ENCODE measurements at places on chromosomes 16 and 17.

- no peak for DNase-seq
These were observed 42.6 kb downstream of the CPNE2 start for GRCh38 chr16:57134982-57135381.

DNA sequence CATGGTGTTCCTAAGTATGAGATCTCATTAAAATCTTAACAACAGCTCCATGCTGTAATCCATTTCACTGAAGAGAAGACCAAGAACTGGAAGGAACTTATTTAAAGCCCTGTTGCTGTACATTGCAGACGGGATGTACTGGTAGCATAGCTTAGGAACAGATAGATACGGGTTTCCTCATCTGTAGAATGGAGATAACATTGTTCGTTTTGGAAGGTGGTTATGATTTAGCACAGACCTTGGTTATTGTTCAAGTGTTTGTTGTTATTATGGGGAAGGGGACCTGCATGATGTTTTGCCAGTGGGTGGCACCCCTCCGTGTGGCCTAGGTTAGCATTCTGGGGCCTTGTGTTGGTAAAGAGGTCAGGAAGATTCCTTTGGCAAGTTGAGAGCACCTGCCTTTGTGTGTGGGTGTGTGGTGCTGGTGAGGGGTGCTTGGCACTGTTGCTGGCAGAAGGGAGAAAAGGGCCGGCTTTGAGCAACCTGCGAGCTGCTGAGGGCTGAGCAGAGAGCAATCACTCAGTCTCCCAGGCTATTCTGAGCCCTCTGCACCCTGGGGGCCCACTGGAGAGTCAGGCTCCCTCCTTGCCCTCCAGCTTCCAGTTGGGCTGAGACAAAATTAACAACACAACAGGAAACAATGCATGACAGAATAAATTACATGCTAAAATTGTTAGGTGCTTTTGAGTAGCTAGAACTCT lies 2.3 kb downstream of the TAOK2 start:
- no peak for DNase-seq

GRCh38 chr17:19417611-19418010 lies 6.6 kb downstream of the RNF112 start:
- DNase-seq = no peak

- no peak for DNase-seq
These were observed 29.8 kb downstream of the PRSS54 start for GRCh38 chr16:58264961-58265479.

- DNase-seq = no peak
These were observed 11.6 kb upstream of the CBX4 start for GRCh38 chr17:79850571-79851460.

DNA sequence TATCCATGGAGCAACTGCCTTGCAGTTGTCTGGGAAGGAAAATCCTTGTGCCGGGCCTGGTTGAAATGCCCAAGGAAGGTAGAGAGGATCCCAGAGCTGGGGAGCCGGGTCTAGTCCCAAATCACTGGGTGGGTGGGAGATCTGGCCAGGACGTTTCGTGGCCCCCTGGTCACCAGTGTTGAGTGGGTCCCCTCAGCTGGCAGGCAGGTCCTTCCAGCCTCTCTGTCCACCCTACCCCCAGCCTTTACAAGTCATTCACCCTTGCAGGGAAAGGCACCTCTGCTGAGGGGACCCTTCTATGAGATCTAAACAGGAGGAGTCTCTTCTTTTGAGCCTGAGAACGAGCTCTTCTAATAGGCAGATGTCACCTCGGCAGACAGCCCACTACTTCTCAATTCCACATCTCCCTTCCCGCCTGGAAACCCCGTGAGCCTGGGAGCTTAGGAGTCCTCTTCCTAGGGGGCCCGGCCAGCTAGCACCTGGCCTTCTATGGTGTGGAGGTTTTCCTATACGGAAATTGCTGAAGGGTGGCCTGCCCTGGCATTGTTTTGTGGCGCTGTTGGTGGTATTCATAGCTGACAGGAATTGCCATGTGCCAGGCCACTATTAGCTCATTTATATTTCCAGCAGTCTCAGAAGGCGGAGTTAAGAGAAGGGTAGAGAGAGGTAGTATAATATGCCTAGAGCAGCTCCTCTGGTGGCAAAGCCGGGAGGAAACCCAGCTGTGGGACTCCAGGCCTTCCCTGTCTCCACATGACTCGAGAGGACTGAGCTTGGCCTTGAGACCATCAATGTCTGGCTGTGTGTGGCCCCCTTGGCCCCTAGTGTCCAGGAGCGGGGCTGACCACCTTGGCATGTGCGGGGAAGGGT lies 13.3 kb downstream of the MPRIP start:
- no peak for DNase-seq

DNA sequence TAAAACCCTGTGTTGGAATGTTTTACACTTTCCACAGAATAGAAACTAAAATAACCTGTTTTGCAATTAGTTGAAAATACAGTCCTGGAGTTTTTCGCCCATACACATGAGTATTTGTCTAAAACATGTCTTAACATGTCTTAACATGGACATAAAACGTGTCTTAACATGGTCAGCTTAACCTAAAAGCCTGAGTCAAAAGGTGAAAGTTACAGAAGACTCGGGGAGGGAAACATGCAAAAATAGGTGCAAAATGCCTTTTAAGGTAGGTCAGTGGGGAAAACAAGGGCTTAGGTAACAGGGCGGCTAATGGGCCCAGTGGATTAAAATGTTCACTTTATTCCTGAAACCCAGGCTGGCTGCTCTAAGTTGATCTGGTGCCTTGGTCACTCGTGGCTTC lies 56.1 kb upstream of the RBL2 start:
- no peak for DNase-seq

GRCh38 chr17:4004517-4005295 lies 40.5 kb upstream of the ATP2A3 start:
- peak; percentile 18 for DNase-seq

GRCh38 chr16:4583906-4584305 lies 27.8 kb downstream of the C16orf96 start:
- DNase-seq = no peak

DNA sequence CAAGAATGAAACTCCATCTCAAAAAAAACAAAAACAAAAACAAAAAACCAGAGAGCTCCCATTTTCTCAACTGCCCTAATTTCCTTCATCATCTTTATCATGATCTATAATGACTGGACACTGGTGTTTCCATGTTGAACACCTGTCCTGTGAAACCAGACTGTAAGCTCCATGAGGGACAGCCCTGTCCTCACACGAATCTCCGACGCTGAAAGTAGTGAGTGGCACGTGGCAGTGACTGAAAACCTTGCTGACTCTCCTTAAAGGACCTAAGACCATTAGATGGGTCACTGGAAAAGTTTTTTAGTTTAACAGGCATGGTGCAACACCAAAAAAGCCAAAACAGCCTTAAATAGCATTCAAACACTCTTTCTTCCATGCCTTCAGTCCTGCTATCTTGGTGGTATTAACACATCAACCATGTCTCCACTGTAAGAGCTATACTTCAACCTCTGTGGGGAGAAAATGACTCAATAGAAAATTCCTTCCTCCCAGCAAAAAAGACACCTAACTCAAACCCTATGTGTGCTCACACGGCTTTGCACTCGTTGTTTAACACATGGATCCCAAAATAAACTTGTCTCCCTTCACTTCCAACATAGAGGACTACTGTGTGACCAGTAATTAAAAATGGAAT lies 8.3 kb downstream of the AXIN2 start:
- DNase-seq = no peak

DNA sequence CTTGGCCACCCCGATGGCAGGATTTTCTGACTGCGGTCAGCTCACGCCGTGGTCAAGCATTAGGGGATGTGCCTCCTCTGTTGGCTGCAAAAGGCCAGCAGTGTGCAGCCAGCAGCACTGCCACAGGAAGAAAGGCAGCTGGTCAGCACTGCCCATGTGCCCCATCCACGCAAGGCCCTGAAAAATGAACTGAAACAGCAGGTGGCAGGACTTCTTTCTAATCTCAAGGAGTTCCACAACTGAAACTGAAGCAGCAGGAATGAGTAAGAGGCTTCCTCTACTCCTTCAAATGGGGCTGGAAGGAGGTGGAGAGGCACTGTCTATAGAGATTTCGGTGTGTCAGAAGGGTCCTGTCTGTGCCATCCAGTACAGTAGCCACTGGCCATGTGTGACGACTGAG lies 3.2 kb downstream of the ZNF500 start:
- no peak for DNase-seq

Data from stimulated activated CD8-positive, alpha-beta memory T cell treated with anti-CD3 and anti-CD28 coated beads, Interleukin-7, amount 100 ng/mL, for 24 hours (primary cell).